Central memory CD4-positive, alpha-beta T cell (primary cell): ENCODE measurements at places on chromosomes 3 and 15.

- DNase-seq = no peak
Observed at GRCh38 chr3:116740293-116740692, 30.7 kb downstream of the TUSC7 start.

GRCh38 chr15:42207674-42208579, at the start of gene VPS39:
VPS39 (minus strand) TSS chr15:42208304; CDS start chr15:42208153, 151 bp downstream.
- peak; percentile 75 for DNase-seq

DNA sequence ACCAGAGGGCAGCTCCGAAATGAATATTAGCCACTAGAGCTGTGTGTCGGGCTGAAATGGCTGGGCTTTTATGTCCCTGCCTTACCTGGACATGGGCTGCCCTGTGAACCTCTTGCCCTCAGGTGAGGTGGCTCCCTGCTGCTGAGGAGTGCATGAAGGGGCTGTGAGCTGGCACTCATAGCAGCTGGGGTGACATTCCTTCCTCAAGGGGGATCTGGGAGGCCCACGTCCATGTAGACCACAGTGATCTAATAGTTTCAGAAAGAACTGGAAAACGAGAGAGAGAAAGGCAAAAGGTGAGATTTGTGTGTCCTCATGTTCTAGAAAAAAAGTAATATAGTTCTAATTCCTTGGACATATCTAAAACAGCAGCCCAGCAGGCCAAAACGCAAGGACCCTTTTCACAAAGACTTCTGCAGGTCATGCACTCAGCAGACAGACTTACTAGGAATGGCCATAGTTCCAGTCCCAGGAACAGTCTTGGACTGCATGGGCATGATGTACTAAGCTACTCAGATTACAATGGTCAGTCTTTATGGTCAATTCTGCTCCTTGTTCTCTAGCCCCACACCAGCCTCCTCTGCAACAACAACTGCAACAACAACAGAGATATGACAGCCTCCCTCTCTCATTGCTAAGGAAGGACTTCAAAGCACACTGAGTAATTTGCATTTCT, 10.8 kb upstream of the SLC24A5 start:
- no peak for DNase-seq

DNA sequence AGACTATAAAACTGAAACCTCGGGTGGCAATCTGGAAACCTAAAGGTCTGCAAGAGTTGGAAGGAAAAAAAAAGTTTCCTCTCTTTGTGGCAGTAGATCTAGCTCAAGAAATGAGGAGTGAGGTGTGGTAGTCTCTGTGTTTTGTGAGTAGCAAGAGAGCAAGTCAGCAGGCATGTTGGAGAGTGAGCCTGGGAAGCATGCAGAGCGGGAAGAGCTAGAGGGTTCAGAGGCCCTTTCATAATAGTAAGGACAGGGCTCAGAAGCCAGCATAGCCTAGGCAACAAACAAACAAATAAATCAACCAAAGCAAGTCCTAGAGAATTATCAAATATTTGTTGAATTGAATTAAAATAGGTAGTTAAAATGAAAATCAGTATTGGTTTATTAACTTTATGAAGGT, 189.7 kb upstream of the CBLB start:
- no peak for DNase-seq

GRCh38 chr15:70974004-70974832, 81.6 kb downstream of the LRRC49 start:
- DNase-seq = no peak

- no peak for DNase-seq
Observed at GRCh38 chr15:55708720-55709119, 34.2 kb downstream of the PRTG start.
